Stomach (tissue), 19 donors: ENCODE measurements at places on chromosomes 5 and 9.

- no peak for DNase-seq
Observed at GRCh38 chr5:153818626-153819025, 220.1 kb downstream of the FAM114A2 start.

GRCh38 chr5:172150514-172151425 lies 37.3 kb downstream of the STK10 start:
- DNase-seq: peak; percentile 49

DNA sequence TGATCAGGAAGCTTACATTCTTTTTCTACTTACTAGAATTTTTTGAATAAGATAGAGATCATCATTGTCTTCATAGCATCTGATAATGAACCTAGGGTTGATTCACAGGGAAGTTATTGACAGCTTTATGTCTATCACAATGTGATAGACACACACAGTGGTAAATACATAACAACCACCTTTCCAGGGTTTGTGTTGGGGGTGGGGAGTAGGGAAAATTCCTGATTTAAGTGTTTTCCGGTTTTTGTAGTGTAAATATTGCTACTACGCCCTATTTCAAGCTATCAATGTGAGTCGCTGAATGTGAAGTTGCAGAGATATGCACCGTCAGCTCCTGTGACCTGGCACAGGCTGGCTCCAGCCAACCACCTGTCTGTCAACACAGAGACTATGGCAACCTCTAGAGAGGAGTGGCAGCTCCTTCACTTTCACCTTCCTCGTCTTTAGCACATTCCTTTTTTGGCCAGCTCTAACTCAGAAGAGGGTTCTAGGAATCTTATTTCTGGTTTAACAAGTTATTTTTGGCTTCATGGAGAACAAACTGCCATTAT lies 224.9 kb downstream of the MAT2B start:
- peak; percentile 55 for DNase-seq

GRCh38 chr5:1720396-1721110 lies 79.1 kb downstream of the MRPL36 start:
- DNase-seq: no peak

DNA sequence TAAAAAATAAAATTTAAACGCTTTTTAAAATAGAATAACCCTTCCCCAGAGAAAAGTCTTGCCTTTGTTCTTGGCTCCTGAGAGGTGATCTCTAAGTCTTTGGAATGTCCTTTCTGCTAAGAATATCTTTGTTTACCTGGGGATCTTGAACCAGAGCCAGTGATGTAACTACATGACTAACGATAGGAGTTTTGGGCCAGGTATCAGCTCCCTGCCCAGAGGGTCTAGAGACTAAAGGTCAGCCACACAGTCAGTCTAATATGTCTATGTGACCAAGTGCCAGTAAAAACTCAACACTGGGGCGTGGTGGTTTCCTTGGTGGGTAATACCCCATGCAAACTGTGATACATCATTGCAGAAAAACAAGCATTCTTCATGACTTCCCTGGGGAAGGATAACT lies 1351.9 kb upstream of the C9orf72 start:
- DNase-seq: no peak

DNA sequence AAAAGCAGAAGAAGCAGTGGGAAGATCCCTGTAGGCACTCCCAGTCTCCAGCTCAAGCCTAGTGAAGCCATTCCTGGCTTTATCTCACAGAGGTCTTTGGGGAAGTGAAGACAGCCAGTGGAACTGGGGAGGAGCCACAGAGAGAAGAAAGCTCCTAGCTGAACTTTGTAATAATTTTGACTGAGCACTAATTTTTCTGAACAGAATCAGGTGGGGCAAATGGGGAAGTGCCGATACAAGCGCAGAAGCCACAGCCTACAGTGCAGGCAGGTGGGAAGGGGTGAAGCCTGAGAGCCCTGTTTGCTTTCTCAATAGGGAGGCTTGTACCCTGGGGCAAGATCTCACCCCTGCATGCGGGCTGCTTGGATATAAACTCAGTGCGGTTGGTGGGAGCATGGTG lies 48.4 kb upstream of the SNAPC3 start:
- no peak for DNase-seq
